ENCODE measurements at places on chromosomes 4 and X. TPM values are rescaled to one million over a fixed set of nuclear protein-coding genes. Genes with fewer than 3 reads are reported as not detected.

GRCh38 chr4:185469580-185470154 lies 1.9 kb downstream of the CCDC110 start:
- no peak for DNase-seq

- DNase-seq = no peak
Measured at GRCh38 chrX:33194876-33195433, 16.4 kb downstream of the DMD start.

DNA sequence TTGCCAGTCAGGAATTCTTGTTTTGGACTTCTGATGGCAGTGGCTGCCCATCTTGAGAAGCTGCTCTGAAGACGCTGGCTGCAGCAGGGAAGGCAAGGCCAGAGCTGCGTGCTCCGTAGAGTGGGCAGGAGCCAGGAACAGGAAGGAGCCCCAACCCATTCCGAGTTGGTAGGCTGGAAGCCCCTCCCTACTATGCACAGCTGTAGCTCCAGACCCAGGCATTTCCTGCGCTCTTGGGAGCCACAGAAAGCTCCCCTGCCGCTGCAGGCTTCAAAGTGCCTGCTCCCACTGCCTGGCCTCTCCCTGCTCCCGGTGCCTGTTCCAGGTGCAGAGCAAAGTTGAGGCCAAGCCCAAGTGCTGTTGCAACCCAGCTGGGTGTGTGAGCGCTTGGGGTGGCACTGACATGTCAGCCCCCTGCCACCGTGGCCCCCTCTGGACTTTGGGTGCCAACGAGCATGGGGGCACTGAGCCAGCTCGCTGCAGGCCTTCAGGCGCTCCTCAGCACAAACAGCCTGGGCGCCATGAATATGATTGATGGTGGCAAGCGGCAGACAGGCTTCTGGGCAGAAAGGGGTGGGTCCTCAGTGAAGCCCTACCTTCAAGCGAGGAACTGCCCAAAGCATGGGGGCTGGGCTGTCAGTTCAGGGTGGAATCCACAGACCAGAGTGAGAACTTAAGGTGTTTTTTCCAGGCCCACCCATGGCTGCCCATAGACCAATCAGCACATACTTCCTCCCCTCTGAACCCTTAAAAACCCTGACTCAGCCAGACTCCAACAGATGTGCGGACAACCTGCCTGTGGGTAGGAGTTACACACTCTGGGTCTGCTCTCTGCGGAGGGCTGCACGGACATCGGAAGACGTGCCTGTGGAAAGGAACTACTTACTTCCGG lies 677.2 kb upstream of the INTU start:
- DNase-seq = no peak

The VCX2 gene
- not detected for polyA plus RNA-seq

- peak; percentile 51 for DNase-seq
Measured at GRCh38 chr4:37393321-37393720, 148.8 kb downstream of the NWD2 start.

DNA sequence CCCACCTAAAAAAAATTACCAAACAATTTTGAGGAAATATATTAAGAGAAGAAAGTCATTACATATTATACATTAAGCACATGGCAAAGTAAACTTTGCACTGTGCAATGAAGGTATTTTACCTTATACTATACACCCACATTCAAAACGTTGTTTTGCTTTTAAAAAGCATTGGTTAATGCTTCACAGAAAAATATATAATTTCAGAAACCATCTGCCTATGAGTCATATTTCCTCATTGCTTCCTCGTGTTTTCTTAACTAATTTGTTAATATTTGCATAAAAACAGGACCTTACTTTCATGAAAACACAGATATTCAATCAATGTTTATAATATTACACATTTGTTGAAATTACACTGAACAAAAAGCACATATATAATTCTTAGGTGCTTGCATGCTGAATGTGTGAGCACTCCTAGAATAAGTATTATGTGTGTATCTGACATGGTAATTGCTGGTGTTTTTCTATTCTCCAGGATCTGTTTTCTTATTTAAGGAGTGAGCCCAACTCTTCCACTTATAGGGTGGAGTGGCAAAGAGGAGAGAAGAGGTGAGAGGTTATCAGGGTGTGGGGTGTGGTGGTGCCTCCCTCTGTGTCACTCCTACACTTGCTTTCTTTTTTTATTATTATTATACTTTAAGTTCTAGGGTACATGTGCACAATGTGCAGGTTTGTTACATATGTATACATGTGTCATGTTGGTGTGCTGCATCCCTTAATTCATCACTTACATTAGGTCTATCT lies 95.1 kb upstream of the IQCM start:
- DNase-seq = no peak
